ENCODE measurements at places on chromosomes 2 and 18.

DNA sequence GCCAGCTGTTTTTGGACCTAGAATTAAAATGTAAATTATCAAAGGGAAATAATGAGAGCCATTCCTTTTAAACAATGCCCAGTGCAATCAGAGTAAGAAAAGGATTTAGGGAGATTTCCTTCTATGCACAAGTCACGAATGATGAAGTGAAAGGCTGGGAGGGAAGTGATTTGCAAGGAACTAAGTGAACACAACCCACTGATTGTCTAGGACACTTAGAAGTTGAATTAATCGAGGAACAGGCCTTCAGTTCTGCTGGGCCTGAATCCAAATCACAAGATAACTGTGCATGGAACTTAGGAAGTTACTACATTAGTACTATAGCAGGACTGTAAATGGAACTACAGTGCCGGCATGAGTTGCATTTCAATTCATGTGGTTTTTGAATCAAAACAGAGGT, 17.7 kb downstream of the MAP2 start:
- no peak for DNase-seq

DNA sequence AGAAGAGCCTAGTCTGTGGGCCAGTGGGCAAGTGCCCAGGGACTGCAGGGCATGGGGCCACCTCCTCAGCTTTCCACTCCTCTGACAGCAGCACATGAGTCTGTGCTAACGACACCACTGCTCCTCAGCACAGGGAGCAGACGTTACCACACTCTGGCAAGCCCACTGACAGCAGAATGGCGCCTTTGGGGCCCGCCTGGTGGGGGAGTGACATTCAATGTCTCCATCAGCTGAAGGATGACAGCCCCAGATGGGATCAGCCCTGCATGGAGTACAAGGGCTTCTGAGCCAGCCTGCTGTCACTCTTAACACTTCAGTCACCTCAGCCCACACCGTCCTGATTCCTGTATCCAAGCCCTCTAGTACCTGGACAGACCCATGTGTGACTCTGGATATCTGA, 149.4 kb upstream of the SMAD2 start:
- no peak for DNase-seq

DNA sequence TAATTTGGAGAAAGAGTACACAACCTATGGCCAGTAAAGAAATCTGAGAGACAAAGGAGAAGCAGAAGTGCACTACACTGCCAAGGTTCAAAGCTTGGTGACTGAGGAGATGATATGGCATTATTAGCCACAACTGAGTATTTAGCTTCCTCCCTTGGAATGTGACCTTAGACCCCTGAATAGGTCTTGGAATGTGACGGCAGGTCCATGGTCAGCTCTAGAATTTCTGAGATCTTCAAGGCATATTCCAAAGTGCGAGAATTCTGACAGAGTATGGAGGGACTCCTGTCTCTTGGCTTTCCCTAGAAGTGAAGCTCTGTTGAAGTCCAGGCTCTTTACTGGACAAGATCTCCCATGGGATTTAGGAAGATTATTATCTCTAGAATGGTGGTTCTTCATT, 130.0 kb upstream of the FN1 start:
- DNase-seq, result no peak

GRCh38 chr2:203893401-203893800, 25.8 kb downstream of the CTLA4 start:
- peak; percentile 50 for DNase-seq
